ENCODE measurements at places on chromosomes 4 and X.
A peak's percentile ranks its signal among the peaks of the same experiment; 100 is the strongest.

GRCh38 chrX:48833542-48834138, 1.8 kb downstream of the PCSK1N start:
- DNase-seq = no peak

DNA sequence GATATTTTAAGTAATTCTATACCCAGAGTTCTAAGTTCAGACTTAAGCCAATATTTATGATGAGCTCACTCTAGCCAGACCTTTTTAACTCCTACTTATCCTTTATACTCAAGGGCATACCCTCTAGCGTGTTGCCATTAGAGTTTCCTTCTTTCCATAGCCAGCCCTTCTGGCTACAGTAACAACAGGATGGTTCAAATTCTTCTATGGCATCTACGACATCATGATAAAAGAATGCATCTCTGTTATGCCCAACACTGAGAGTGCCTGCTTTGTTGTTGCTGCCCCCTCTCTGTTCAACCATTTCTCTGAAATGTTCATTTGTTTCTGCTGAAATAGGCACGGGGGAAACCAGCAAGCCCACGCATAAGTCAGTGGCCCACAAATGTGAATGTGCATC, 104.5 kb downstream of the UBE2NL start:
- no peak for DNase-seq

DNA sequence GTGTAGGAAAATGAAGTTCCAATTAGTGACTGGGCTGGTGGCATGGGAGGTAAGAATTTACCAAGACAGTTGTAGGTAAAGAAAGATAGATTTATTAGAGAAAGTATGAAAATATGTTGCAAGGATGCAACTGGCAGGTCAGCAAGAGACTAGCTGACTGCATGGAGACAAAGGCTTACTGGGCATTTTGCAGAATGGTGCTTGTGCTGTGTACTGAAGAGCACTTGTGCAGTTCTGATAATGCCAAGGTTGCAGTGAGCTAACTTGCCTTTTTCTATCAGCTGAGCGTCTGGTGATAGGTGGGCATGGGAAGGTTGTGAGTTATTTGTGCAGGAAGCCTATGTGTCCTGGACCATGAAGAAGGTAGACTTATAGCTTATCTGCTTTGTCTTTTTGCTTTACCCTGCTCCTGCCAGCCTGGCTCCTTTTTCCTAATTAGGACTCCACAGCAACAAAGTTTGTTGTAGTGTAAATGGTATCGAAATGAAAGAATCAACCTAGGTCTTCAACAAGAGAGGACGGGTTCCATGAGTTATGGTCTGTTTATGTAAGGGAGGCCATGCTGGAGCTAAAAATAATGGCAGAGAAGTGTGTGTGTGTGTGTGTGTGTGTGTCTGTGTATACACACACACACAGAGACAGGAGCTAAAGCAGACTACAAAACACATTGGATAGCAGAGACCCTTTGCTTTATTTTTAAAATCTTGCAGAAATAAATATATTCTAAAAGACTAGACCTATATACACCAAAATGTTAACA, 15.0 kb downstream of the BST1 start:
- DNase-seq = no peak

GRCh38 chr4:77817304-77818072, 1.7 kb downstream of the CNOT6L start:
- no peak for DNase-seq

DNA sequence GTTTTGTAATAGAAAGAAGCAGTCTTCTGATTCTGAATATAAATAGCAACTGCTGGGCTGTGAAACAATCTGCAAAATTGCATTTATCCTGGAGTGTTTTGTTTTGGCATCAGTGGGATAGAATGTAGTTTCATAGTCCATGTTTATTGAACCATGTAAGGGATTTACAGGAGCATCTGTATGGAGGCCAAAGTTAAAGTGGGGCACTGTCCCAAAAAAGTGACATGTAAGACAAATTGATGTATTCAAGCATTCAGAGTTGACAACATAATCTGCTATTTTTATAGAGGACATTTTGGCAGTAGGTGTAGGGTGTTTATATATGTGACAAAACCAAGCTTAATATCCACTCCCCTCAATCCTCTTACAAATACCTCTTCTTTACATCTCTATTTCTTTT, 200.5 kb upstream of the ANK2 start:
- DNase-seq = no peak

- no peak for DNase-seq
These were observed 23.1 kb upstream of the SLC6A14 start for GRCh38 chrX:116413273-116413672.

DNA sequence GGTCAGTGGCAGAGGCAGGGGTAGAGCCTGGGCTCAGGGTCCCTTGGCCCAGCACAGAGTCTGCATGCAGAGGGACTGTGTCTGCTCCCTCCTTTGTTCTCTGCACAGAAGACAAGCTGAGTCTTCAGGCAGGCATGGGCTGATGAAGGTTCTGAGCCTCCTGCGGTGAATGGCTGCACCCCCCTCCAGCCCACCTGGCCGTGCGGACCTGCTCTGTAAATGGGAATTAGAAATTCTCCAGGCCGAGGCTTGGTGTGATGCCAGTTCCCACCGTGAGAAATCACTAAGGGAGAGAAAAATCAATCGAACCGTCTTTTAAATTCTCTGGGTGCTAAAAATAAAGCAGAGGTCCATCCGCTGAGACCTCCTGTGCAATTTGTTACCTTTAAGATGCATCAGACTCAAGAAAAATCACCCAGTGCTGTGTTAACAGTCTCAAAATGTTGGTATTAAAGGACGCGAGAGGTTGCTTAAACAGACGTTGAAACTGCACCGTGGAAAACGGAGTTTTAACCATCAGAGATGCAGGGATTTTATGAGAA, 96.0 kb downstream of the WFS1 start:
- no peak for DNase-seq

DNA sequence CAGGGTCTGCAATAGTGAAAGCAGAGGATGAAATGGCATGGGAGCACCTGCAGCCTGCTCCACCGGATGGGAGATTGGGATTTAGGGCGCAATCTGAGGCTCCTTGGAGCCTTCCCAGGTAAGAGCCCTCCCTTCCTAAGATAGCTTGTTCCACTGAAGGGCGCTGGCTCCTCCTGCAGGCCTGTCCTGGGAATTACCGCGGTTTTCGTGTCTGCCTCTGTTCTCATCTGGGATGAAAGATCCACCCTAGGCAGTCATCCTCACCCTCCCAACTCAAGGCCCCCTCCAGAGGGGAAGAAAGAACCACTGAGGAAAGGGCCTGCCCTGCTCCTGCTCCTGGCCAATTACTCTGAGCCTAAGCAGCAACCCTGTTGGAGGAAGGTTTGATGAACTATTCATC, 547.5 kb downstream of the SMARCA1 start:
- no peak for DNase-seq

DNA sequence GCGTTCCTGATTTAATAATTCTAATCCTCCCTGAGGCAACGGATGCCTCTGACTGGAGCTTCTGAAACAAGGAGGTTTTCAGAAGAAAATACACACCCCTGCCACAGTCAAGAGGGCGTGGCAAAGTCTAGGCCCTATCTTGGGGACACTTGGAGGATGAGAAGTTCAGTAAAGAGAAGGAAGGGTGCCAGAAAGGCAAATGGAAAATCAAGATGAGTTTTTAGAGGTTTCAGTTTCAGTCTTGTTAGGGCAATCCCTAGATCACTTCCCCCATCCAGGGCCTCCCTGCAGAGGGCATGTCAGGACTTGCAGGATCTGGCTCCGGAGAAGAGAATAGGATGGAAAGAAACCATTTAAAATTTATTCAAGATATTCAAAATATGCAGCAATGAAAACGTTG, 28.5 kb upstream of the FGF2 start:
- no peak for DNase-seq

DNA sequence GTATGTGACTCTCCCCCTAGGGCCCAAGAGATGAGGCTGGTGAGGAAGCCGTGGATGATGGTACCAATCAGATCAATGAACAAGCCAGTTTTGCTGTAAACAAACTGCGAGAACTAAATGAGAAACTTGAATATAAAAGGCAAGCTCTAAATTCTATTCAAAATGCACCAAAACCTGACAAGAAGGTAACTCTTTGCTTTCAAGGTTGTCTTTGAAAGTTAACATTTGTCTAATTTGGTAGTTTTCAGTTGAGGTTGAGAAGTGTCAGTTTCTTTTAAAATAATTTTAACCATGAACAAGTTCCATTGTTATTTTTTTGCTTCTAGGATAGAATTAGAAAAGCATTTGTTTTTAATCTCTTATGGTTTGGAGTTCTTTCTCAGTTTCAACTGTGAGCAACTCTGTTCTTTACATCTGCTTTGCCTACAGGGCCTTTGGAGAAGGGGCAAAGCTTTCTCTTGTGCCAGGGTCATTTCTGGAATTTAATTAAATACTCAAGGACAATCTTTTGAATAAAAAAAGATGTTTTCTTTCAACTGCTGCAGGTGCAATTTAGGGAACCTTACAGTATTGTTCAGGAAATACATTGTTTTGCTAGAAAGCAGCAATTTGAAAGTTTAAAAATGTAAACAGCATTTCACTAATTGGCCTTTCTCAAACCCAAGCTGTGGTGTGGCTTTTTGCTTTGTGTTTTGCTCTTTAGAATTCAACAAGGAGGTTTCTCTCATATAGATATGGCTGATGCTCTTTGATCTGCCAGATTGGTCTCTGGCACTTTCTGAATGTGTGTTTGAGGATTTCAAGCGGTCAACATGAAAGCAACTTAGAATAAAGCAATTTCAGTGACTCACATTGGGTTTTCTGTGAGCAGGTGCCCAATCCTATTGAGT, 62.9 kb downstream of the LRP2BP start:
- no peak for DNase-seq

DNA sequence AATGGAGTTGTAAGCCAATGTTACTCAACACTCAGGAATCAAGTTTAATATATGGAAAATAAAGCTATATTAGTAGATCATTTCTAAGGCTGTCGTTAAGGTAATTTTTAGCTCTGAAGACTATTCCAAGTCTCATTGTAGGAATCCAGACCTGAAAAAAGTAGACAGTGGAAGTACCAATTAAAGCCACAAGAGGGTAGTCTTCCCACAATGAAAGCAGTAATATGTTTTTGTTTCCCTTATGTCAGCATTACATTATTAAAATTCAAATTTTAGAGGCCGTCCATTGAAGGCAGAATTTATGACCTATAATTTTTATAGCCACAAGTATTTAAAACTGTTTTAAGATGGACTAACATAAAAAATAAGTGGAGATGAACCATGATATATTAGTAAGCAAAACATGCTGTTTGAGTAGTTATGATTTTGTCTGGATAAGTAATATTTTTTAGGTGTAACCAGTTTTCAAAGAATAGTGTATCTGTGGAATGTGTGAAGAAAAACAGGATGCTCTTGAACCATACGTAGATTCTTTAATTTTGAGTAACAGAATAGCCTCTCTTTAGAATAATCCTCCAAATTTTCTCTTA, 372.6 kb upstream of the TECRL start:
- no peak for DNase-seq

GRCh38 chr4:130675266-130675665, 1579.3 kb downstream of the C4orf33 start:
- DNase-seq = no peak

GRCh38 chr4:83329521-83330110, 5.0 kb downstream of the HPSE start:
- no peak for DNase-seq

DNA sequence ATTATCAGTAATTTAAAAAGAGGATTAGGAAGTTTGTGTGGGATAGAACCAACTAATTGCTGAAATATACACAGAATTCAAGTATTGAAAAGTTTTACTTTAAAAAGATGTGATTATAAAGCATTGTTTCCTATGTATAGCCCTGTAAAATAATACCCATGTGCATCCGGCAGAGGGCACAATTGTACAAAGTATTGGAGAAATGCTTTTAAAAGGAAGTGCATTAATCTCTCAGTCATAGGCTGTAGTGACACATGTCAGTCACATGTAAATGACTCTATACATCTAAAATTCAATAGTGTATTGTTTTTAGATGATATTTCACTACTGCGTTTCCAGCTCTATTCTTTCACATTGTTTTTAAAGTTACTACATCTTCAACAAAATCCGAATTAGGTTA, 9.7 kb upstream of the GEMIN8 start:
- peak; percentile 51 for DNase-seq

DNA sequence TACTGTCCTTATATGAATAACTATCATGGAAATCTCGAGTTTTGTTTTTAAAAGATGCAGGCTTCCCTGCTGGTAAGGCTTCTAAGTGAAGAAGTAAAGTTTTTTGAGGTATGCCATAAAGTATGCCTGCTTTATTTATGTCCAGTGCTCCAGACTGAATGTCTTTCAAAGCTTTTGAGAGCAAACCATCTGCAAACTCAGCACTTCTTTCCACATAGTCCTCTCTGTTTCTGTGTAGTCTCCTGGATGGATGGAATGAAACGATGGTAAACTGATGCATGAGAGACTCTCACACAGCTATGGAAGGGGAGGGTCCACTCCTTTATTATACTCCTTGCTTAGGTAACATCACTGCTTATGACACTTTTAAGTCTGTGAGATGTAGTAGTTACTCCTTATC, 73.7 kb downstream of the NCAPG start:
- no peak for DNase-seq

GRCh38 chrX:10111364-10112148, 45.2 kb upstream of the CLCN4 start:
- DNase-seq = peak; percentile 52

DNA sequence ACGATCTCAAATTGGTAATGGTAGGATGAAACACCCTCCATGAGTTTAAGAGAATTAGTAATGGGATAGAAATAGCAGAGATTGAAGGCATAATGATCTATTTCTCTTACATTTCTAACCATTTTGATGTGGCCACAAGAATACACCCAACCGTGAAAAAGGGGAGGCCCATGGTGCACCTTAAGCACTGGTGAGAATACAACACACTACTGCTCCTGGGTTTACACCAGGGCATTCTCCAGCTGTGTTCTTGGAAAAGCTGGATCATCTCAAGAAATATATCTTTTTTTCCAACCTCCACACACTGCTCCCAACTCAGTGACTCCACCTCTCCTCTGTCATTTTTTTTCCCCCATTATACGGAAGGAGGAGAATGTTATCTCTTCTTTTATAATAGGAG, 1.5 kb downstream of the QRFPR start:
- DNase-seq = no peak

DNA sequence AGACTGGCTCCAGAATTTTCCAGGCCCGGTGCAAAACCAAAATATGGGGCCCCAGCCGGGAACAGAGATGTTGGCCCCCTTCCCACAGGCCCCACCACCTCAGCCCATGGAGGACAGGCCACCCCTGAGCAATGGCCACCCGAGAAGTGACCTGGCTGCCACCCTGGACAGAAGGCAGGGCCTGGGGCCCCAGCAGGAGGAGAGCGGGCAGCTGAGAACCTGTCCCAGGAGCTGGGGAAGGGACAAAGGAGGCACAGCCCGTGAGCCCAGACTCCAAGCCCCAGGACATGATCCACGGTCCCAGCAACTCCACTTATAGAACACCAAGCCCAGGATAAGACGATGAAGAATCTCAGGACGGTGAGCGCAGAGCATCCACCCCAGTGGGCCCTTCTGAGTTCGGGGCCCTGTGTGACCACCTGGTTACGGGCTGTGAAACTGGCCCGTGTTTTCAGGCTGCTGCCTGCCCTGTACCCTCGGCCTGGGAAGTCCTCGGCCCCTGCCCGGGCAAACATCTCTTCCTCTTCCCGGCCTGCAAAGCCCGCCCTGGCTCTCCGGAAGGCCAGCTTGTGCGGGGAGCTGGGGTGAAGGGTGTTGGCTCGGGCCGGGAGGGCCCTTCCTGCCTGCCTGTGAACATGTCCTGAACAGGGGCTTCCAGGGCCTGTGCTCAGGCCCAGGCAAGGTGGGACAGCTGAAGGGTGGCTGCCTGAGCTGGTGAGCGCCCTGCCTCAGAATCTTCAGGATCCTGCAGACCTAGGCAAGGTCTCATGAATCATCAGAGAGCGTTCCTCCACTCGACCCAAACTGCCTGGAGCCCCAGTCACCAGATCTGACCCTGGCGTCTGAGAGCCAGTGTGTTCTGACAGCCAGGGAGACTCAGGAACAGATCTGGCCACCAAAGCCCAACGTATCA, 47.0 kb upstream of the MAN2B2 start:
- DNase-seq = no peak

Data from stimulated activated CD4-positive, alpha-beta T cell treated with anti-CD3 and anti-CD28 coated beads, Interleukin-2, amount 100 ng/mL, for 24 hours (primary cell).